ENCODE measurements at places on chromosomes 3 and 15.
A peak's percentile ranks its signal among the peaks of the same experiment; 100 is the strongest.

DNA sequence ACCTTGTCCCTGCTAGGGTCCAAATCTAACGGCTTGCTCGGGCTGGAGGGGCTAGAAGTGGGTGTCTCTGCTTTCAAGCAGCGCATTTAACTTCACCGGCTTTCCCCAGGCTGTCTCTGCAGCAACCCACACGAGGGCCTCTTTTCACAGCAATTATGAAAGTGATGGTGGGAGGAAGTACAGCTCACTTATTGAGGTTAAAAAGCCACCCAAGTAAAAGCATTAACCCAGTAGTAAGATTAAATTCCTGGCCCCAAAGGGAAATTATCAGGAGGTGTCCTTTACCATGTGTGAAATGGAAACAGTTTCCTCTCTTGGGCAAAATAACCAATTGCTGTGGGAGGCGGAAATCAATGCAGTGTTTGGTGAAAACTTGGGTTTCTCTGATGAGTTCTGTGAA is 41.1 kb downstream of the NGRN start:
- no peak for DNase-seq

GRCh38 chr15:73394782-73395181 is 26.0 kb upstream of the HCN4 start:
- no peak for DNase-seq

DNA sequence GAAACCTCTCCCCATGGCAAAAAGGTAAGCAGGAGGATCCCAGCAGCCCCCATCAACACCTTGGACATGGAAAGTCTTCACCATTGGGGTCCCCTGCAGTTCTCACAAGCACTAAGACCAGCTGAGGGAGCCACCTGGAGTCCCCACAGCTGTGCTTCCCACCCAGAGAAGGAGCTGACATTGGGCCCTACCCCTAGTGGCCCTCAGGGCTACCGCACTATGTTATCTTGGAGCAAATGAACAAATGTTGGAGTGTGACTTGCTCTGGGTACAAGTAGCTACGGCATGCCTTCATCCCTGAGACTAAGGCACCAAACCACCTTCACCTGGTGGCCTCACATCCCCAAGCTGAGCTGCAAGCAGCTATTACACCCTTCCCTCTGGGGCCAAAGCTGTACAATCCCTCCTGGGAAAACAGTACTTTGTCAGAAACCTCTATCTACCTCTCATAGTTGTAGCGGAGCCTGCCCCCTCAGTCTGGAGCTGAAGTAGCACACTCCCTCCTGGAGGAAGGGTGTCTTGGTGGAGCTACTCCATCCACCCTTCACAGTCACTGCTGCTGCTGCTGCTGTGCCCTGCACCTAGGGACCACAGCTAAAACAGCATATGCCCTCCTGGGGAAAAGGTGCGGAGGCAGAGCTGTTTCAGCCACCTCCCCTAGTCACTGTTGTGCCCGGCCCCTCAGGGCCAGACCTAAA is 42.7 kb downstream of the SERP1 start:
- DNase-seq = no peak

GRCh38 chr15:85010386-85011159 is 28.9 kb downstream of the PDE8A start:
- DNase-seq = no peak

GRCh38 chr3:186882881-186883685 is 40.6 kb downstream of the ADIPOQ start:
- DNase-seq = peak; percentile 92
